ENCODE measurements at places on chromosomes 4 and X. TPM values are rescaled to one million over a fixed set of nuclear protein-coding genes. Genes with fewer than 3 reads are reported as not detected.

GRCh38 chr4:114249976-114250375, 270.5 kb upstream of the ARSJ start:
- no peaks in the 10 kb centered on the region for H3K36me3 ChIP-seq
- H3K4me3 ChIP-seq: no peak overlapping the region
- no peaks in the 10 kb centered on the region for H3K4me1 ChIP-seq
- no peak overlapping the region for H3K27ac ChIP-seq
- DNase-seq: no peak

GRCh38 chr4:98950925-98951324, 22.0 kb upstream of the EIF4E start:
- no peaks in the 10 kb centered on the region for H3K4me1 ChIP-seq
- no peaks in the 10 kb centered on the region for H3K36me3 ChIP-seq
- H3K4me3 ChIP-seq: no peak overlapping the region
- no peak for DNase-seq

DNA sequence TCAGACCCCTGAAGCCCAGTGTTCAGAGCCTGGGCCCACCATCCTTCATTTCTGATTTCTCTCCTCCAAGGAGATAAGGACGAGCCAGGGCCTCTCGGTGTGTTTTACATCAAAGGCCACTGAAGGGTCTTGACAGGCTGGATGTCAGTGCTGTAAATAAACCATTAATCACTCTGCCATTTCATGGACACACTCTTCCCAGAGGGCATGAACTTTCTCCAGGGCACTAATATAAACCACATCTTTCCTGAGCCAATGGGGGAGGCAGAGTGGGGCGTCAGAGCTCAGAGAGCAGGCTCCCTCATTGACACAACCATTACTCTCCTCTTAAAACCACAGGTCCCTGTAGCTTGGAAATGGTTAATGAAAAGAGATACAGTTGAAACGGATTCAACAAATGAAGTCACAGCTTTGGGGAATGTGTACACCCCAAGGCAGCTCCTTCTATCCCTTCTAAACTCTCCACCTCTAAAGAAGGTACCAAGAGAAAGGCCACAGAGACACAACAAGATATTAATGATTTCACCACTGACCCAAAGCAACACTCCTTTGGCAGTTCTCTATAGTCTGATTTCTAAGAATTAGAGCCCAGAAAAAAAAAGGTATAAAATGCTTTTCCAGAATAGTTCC, 200.6 kb downstream of the CHIC2 start:
- H3K4me3 ChIP-seq: no peak overlapping the region
- no peaks in the 10 kb centered on the region for H3K36me3 ChIP-seq
- peaks cover 30% of the 10 kb centered on the region for H3K4me1 ChIP-seq
- peak; percentile 67 for DNase-seq
- no peaks in the 10 kb centered on the region for H3K27me3 ChIP-seq

The CENPVL1 gene
- total RNA-seq: not detected

The NHSL2 gene
- 14.0 TPM for total RNA-seq
